IPS DF 6.9 (cell line): ENCODE measurements at places on chromosomes 3 and 15.

DNA sequence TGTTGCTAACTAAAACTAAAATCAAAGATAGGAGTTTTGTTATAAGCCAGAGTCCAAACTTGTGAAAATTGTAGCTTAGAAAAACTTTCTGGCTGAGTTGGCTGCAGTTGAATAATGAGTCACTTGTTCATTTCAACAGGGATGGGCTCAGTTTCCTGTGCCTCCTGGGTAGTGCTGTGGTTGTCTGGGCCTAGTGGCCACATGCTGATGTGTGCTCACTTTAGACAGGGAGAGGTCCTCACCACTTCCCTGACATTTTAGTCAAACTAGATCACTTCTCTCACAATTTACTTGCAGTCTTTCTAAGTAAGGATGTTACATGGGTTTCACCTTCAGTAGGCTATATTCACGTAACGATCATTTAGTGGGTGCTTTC is 6.3 kb upstream of the UBE2Q2 start:
- H3K27ac ChIP-seq: no peak overlapping the region
- no peak overlapping the region for H3K4me3 ChIP-seq
- no peak for DNase-seq
- H3K27me3 ChIP-seq: no peaks in the 10 kb centered on the region
- no peaks in the 10 kb centered on the region for H3K36me3 ChIP-seq

- no peak overlapping the region for H3K4me3 ChIP-seq
- no peaks in the 10 kb centered on the region for H3K4me1 ChIP-seq
- H3K36me3 ChIP-seq: no peaks in the 10 kb centered on the region
- DNase-seq: no peak
- no peak overlapping the region for H3K27ac ChIP-seq
- H3K27me3 ChIP-seq: no peaks in the 10 kb centered on the region
Measured at GRCh38 chr15:54288049-54288448, 309.8 kb downstream of the UNC13C start.

DNA sequence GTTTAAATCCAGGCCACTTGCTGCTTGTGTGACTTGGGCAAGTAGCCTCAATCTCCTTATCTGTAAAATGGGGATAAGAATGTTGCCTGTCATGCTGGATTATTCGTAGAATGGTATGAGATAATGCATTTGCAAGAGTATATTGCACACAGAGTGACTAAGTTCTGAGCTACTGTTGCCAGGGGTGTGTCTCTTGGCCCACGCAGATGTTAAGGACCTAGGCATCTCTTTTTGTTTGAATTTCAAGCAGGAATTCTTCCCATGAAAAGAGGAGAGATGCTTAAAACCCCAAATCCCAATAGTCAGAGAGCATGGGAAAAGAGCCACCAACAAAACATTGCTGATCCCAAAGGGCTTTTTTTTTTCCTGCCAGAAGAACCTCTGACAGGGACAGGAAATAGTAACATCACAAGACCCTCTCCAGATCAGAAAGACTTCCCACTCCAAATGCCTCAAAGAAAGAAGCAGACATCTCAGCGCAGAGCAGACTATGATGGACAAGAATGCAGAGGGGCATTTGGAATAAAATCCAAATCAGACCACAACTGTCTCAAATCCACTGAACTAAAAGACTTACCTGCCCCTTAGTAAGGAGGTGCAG is 90.5 kb downstream of the MRPL46 start:
- no peak for DNase-seq
- no peaks in the 10 kb centered on the region for H3K4me1 ChIP-seq

DNA sequence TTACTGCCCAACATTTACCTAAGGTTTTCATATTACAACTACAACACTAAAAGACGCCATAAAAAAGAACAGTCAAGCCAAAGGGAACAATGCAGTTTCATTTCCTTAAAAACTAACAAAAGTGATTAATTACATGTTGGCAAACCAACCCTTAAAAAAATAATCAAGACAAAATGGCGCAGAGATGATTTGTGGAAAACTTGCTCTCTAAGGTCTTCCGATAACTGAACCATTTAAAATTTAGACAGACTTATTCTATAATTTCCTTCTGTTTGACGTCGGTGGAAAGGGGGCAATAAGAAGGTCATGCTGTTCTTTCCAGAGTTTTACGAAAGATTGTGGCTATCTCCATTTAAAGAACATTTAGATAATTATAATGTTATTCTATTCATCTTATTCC is 87.6 kb downstream of the RYK start:
- no peaks in the 10 kb centered on the region for H3K27me3 ChIP-seq
- no peak overlapping the region for H3K27ac ChIP-seq
- DNase-seq: no peak
- H3K4me3 ChIP-seq: no peak overlapping the region
- H3K4me1 ChIP-seq: no peaks in the 10 kb centered on the region; the same call in 1 of the 2 replicates
- peaks cover under 1% of the 10 kb centered on the region; the same call in 1 of the 2 replicates for H3K36me3 ChIP-seq

GRCh38 chr3:143883151-143883550 is 34.9 kb upstream of the SLC9A9 start:
- no peak overlapping the region for H3K27ac ChIP-seq
- H3K36me3 ChIP-seq: no peaks in the 10 kb centered on the region
- DNase-seq: no peak
- no peaks in the 10 kb centered on the region for H3K27me3 ChIP-seq
- H3K4me1 ChIP-seq: no peaks in the 10 kb centered on the region

GRCh38 chr3:125398952-125399351 is 23.8 kb upstream of the ZNF148 start:
- no peaks in the 10 kb centered on the region for H3K36me3 ChIP-seq
- H3K27me3 ChIP-seq: no peaks in the 10 kb centered on the region
- no peak overlapping the region for H3K27ac ChIP-seq
- H3K4me1 ChIP-seq: no peaks in the 10 kb centered on the region; the same call in 1 of the 2 replicates
- DNase-seq: no peak

DNA sequence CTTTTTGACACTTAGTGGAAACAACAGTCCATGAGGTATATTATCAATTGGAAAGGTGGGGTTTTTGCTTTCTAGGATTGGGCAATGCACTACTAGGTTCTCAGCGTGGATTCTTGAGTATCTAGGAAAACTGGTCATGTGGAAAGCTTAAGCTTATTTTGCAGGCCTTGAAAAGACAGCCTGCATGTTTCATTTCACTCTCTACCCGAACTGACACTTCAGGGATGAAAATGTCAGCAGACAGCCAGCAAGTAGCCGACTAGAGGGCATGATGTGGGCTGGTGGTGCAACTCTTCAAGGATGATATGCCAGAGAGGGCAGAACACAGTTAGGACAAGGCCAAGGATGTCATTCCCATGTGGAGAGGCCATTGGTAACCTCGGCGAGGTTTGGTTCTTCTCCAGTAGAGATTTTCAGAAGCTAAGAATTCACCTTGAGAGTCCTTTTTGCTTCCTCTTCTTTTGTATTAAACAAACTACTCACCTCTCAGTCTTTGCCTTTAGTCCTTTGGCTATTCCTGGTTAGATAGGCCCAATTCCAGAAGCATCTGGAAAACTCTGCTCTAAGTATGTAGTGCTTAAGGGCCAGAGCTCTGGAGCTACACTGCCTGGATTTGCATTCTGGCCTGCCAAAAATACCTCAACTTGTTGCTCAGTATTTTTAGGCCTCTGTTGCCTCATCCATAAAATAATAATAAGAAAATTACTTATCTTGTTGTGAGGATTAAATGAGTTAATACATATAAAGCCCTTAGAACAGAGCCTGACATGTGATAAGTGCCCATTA is 17.9 kb downstream of the LPP start:
- no peaks in the 10 kb centered on the region for H3K27me3 ChIP-seq
- H3K27ac ChIP-seq: no peak overlapping the region
- DNase-seq: no peak
- H3K36me3 ChIP-seq: no peaks in the 10 kb centered on the region

DNA sequence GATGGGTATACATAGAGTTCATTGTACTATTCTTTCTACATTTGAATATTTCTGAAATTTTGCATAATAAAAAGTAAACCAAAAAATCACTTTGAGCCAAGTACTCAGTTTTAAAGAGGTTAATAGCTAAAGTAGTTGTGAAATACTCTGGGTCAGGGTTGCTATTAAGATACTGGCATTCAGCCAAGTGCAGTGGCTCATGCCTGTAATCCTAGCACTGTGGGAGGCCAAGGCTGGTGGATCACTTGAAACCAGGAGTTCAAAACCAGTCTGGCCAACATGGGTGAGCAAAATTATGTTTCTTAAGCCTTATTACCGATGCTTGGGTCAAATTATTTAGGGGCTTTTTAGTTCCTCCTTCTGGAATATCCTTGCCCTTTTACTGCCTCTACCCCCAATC is 122.0 kb upstream of the MELTF start:
- no peaks in the 10 kb centered on the region for H3K27me3 ChIP-seq
- H3K4me3 ChIP-seq: no peak overlapping the region
- H3K27ac ChIP-seq: no peak overlapping the region
- no peaks in the 10 kb centered on the region for H3K36me3 ChIP-seq
- no peak for DNase-seq

DNA sequence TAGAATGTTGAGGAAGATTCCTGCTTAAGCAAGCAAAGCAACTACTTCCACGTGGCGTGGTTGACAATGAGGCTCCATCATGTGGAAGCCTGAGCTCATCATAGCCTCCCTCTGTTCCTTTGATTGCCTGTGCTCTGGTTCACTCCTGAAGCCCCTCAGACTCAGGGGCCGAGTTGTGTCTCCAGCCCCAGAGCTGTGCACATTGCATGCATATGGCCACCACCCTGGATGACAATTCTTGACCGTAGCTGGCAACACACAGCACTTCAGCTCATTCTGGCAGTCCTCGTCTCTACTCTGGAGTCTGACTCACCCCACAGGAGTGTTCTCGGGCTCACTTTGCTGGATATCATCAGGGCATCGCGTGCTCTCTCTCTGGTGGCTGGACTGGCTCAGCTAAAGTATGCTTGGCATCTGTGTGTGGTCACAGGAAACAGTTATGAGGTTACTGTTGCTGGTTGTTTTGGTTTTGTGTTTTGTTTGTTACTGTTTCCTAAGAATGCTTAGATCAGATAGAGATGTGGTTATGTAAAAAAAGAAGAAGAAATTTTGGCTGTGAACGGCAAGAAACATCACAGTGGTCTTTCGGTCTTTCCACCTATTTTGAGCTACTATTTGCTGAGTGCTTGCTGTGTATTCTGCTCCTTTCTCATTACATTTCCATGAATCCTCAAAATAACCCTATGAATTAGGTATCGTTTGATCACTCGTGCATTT is 41.6 kb upstream of the MRPS22 start:
- no peaks in the 10 kb centered on the region for H3K4me1 ChIP-seq
- DNase-seq: no peak
- H3K4me3 ChIP-seq: no peak overlapping the region
- no peak overlapping the region for H3K27ac ChIP-seq
- H3K36me3 ChIP-seq: no peaks in the 10 kb centered on the region

- DNase-seq: no peak
- no peak overlapping the region for H3K27ac ChIP-seq
- H3K4me3 ChIP-seq: no peak overlapping the region
- no peaks in the 10 kb centered on the region for H3K27me3 ChIP-seq
- no peaks in the 10 kb centered on the region for H3K4me1 ChIP-seq
- H3K36me3 ChIP-seq: no peaks in the 10 kb centered on the region
Measured at GRCh38 chr3:108823227-108823626, 641 bp downstream of the TRAT1 start.

DNA sequence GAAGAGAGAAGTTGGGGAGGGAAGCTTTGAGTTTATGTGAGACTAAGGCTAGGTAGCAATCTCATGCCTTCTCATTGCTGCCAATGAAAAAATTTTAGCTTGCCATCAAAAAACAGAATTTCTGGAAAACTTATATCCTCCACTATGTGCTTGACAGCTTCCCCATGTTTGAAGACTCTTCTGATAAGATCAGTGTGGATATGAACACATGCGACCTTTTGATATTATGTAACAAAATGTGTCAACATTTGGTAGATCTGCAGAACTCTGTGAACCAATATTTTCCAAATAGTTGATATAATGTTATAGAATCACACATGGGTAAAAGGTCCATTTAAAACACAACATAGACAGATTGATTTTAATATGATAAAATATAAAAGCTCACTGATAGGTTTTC is 380.9 kb upstream of the PROK2 start:
- DNase-seq: no peak
- H3K36me3 ChIP-seq: no peaks in the 10 kb centered on the region
- no peaks in the 10 kb centered on the region for H3K27me3 ChIP-seq
- no peak overlapping the region for H3K4me3 ChIP-seq
- H3K27ac ChIP-seq: no peak overlapping the region

GRCh38 chr15:64630396-64631107 is 144.8 kb downstream of the RBPMS2 start:
- no peaks in the 10 kb centered on the region for H3K36me3 ChIP-seq
- no peak overlapping the region for H3K27ac ChIP-seq
- H3K4me1 ChIP-seq: peaks cover 4% of the 10 kb centered on the region; the same call in 1 of the 2 replicates
- DNase-seq: no peak

GRCh38 chr3:50237754-50238548 is 1.9 kb downstream of the GNAI2 start:
- H3K4me3 ChIP-seq: peak overlapping the region; percentile 92; the same call in 1 of the 2 replicates
- no peaks in the 10 kb centered on the region for H3K27me3 ChIP-seq
- peaks cover 23% of the 10 kb centered on the region for H3K4me1 ChIP-seq

GRCh38 chr3:2837239-2837638 is 272.9 kb downstream of the IL5RA start:
- H3K27ac ChIP-seq: no peak overlapping the region
- DNase-seq: no peak
- no peaks in the 10 kb centered on the region for H3K4me1 ChIP-seq
- H3K27me3 ChIP-seq: no peaks in the 10 kb centered on the region
- no peaks in the 10 kb centered on the region for H3K36me3 ChIP-seq

- H3K4me3 ChIP-seq: no peak overlapping the region
- H3K27me3 ChIP-seq: no peaks in the 10 kb centered on the region
- H3K27ac ChIP-seq: no peak overlapping the region
- H3K36me3 ChIP-seq: no peaks in the 10 kb centered on the region
- DNase-seq: no peak
Measured at GRCh38 chr15:45307230-45307924, 55.3 kb downstream of the SLC28A2 start.

DNA sequence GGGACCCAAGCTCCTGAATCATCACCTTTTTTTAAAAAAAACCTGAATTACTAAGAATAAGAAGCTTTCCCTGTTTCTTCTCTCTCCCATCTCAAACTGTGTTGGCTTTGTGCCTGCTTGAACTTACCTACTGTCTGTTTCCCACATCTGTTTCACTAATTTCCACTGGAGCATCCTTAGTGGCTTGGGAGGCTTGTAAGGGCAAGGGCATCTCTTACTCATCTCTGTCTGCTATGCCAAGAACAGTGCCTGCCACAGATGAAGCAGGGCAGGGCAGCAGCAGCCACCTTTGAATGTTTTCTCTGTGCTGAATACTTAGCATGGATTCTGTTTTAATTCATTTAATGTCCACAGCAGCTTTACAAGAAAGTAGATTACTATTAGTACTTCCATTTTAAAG is 42.3 kb downstream of the SNRK start:
- H3K4me3 ChIP-seq: no peak overlapping the region
- no peaks in the 10 kb centered on the region for H3K36me3 ChIP-seq
- no peaks in the 10 kb centered on the region for H3K27me3 ChIP-seq
- no peak overlapping the region for H3K27ac ChIP-seq

DNA sequence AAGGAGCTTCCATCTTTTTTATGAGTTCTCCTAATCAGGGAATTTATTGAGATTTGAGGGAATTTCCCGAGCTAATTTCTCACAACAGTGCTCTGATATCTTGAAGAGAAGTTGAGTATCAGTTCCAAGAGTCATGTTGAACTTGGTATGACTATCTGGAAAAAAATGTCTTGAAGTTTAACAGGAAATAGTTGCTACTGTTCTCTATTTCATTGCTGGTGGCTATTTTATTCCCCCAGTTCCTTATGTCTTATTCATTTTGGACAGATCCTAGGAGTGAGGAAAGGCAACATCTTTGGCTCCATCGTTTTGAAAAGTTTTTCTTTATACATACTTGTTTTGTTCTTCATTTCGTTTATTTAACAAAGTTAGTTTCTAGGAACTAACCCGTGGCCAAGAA is 307.8 kb upstream of the AGTR1 start:
- no peak overlapping the region for H3K27ac ChIP-seq
- DNase-seq: no peak
- H3K36me3 ChIP-seq: no peaks in the 10 kb centered on the region
- H3K27me3 ChIP-seq: no peaks in the 10 kb centered on the region
- no peak overlapping the region for H3K4me3 ChIP-seq
